Nucleus accumbens (tissue), 56 donors: ENCODE measurements at places on chromosomes 1 and 21.
A peak's percentile ranks its signal among the peaks of the same experiment; 100 is the strongest.

- DNase-seq: no peak
These were observed 35.5 kb upstream of the RUNX3 start for GRCh38 chr1:24965571-24965930.

DNA sequence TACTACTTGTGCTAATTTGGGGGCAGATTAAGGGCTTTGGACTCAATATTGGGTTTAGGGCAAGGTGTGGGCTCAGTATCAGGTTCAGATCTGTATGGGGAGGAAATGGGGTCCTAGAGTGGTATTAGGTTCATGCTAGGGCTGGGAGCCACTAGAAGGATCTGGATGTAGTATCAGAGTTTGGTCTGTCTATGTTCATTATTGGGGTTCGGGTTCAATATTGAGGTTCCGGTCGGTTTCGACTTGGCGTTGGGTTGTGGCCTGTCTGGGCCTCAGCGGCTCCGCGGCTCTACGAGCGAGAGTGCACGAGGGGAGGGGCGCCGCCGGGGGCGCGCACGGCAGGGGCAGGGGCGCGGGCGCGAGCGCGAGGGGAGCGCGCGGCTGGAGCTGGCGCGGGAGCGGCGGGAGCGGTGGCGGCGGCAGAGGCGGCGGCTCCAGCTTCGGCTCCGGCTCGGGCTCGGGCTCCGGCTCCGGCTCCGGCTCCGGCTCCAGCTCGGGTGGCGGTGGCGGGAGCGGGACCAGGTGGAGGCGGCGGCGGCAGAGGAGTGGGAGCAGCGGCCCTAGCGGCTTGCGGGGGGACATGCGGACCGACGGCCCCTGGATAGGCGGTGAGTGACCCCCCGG is at the start of gene PTPRF:
Gene PTPRF (plus strand): TSS at position 401 of the 624 bp plus-strand sequence. CDS start 14,193 bp downstream, outside the sequence.
- DNase-seq: peak; percentile 24

GRCh38 chr1:228242409-228242808 is 34.6 kb downstream of the OBSCN start:
- DNase-seq: no peak

DNA sequence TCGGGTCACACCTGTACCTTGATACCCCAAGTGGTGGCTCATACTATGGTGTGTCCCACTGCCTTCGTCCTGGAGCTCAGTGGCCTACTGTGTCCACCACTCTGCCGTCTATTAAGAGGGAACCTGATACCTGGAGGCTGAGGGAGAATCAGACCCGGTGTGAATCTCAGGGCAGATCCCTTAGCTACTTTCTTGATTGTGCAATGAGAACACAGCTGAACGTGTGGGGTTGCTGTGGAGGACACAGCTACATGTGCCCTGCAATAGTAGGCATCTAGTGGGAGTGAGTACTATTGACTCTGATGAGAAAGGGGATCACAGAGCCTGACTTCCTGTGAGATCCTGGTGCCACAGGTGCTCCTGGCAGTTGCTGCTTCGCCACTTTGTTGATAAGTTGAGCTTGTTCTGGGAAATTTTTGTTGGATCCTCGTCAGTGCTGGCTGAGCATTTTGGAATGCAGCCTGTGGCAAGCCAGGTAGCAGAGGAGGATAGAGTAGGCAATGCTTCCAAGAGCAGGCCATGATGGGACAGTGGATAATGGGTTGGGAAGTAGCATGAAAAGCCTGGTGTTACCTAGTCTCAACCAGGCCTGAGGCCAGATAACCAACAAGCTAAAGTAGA is 28.2 kb upstream of the MPZL1 start:
- no peak for DNase-seq

DNA sequence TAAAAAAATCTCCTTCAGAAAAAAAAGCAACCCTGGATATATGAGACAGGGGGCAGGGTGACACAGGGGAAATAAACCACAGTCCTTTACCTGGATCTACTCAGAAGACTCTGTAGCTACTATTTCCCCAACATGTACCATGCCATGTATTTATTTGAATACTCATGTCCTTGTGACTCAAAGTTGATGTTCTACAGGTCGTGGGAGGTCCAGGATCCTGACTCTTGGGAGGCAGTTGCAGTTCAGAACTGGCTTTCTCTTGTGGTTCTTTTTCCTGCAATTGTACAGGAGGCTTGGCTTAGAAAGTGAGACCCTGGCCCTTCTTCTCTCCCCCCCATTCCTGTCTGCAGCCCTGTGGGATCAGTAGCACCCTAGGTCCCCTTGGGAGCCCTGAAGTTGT is 5.8 kb upstream of the IL24 start:
- DNase-seq: no peak

DNA sequence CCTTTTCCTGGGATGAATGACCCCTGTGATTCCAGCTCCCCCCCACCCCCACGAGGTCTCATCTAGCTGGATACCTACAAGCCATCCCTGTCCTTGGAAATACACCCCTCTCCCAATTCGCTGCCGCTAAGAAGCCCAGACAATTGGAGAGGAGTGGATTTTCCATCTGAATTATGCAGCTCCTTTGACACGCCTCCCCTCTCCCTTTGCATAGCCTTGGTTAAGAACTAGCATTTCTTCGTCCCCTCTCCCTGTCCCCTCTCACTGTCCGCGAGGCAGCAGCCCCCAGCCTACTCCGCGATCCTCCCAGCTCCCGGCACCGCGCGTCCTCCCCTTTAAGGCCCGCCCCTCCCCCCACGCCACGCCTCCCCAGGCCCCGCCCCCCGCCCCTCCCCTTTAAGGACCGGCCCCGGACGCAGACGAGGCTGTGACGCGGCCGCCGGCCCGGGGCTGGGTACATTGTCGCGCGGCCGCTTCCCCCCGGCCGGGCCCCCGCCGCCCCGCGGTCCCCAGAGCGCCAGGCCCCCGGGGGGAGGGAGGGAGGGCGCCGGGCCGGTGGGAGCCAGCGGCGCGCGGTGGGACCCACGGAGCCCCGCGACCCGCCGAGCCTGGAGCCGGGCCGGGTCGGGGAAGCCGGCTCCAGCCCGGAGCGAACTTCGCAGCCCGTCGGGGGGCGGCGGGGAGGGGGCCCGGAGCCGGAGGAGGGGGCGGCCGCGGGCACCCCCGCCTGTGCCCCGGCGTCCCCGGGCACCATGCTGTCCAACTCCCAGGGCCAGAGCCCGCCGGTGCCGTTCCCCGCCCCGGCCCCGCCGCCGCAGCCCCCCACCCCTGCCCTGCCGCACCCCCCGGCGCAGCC is at the start of gene MAPKAPK2:
Gene MAPKAPK2 (plus strand): TSS at position 428 of the 856 bp plus-strand sequence. CDS start 325 bp downstream, at position 753.
- peak; percentile 75 for DNase-seq

DNA sequence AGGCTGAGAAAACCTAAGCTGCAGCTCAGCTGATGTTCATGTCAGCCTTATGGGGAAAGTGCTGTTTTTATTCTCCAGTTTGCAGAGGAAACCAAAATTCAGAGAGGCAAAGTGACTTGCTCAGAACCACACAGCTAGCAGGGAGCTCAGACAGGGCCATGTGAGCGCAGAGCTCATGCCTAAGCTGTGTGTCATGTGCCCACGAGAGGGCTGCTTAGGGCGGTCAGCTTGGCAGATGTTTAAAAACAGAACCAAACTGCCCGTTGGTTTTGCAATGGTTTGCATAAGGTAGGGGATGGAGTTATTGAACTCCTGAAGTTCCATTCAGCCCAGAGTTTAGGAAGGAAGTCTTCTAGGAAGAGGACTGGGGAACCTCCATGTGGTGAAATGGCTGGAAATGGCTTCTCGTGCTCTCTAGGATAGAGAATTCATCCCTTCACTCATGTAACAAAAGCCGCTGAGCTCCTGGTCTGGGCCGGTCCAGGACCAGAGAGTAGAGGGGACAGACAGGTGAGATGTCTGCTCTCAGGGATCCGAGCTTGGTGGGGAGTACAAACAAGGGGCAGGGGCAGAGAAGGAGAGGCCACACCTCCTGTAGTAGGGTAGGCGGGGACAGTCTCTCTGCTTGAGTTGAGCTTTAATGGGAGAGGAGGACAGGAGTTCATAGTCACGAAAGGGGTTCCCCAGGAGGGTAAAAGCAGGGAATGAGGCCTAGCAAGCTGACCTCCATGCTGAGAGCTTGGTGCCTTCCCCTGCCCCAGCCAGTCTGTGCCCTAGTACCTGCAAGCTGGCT is 46.9 kb downstream of the ARHGEF10L start:
- no peak for DNase-seq

DNA sequence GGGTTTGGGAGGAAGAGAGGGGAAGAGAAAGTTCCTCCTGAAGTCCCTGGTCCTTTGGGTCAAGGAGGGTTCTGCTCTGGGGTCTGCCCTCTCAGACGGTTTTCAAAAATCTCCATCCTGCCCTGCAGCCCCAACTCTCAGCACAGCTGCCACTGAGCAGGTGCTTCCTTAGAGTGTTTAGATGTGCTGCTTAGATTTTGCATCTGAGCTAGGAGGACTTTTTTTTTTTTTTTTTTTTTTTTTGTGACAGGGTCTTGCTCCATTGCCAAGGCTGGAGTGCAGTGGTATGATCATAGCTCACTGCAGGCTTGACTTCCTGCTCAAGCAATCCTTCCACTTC is 324.9 kb upstream of the POU3F1 start:
- no peak for DNase-seq

- no peak for DNase-seq
These were observed 258.9 kb upstream of the PROX1 start for GRCh38 chr1:213728593-213729536.

GRCh38 chr21:40680311-40680710 is 166.6 kb downstream of the DSCAM start:
- no peak for DNase-seq

GRCh38 chr1:203526130-203526529 is 32.2 kb downstream of the OPTC start:
- DNase-seq: no peak

- no peak for DNase-seq
These were observed 11.8 kb upstream of the ATF3 start for GRCh38 chr1:212596798-212597197.

GRCh38 chr1:110337704-110338308 is 1.4 kb upstream of the RBM15 start:
- DNase-seq: peak; percentile 20

- no peak for DNase-seq
These were observed 49.2 kb upstream of the C1orf198 start for GRCh38 chr1:230917284-230918135.

DNA sequence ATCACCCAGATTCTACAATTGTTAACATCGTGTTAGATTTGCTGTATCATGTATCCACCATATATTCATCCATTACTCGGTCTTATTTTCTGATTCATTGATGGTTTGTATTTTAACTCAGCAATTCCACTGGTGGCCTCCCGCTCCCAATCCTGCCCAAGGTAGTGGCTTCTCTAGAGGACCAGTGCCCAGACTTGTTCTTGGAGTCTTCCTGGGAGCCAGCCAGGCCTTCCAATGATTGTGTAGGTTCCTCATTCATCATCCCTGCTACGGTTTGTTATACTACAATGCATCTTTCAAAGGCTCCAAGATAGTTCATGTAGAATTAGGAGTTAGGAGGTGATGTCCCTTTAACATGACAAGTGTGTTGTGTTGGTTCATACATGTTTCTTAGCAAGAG is 451.1 kb downstream of the SETD4 start:
- no peak for DNase-seq

DNA sequence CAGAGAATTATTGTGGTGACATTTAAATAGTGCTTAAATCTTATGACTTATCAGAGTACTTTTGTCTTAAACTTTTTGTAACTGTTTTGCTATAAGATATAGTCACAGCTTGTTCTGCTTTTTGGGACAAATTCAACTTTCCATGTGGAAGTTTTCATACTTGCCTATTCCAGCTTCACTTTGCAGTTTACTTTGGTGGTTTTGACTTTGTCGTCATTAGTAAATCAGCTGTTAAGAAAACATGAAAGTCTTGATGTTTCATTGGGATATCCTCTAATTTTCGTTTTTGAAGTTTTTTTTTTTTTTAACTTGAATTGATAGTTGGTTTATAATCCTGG is 31.3 kb downstream of the SDCCAG8 start:
- DNase-seq: no peak

GRCh38 chr1:1171161-1171545 is 2.5 kb upstream of the TTLL10 start:
- no peak for DNase-seq

GRCh38 chr1:173162601-173163000 is 44.5 kb downstream of the TNFSF4 start:
- DNase-seq: no peak

GRCh38 chr1:1302006-1302430 is 5.7 kb downstream of the ACAP3 start:
- no peak for DNase-seq

DNA sequence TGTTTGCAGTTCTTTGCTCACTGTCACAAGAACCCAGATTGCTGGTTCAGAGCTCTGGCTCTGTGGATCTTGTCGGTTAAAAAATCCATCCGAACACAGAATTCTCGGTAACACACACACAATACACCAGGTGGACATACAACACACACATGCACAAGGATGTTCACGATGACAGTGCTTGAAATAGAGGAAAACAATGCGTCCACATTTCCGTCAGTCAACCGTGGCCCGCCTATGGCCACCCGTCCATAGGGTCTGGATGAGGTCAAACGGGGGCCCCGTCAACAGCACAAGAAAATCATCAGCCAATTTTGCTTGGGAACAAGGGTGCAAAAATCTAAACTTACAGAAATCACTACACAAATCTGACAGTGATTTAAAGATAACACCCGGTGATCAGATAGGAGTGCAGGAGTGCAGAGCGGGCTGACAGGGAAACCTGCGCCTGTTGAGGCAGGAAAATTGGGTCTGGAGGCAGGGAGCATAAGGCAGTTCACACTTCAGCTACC is 50.4 kb upstream of the SLC19A1 start:
- no peak for DNase-seq

DNA sequence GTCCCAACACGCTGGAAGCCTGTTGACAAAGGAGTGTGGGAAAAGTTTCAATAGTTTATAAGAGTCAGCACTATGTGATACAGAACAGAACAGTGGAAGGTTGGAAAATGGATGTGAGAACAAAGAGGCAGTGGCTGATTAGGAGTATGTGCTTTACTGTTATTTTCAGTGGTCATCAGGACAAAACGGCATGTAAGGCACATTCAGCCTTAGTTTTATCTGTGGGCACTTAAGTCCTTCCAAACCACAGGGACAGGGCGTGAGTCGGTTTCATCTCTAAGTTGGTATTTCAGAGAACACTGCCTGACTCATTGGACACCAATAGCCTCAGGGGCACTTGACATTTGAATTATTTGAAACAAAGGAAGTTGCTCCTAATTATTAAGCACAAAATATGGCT is 306.9 kb downstream of the ASTN1 start:
- no peak for DNase-seq

DNA sequence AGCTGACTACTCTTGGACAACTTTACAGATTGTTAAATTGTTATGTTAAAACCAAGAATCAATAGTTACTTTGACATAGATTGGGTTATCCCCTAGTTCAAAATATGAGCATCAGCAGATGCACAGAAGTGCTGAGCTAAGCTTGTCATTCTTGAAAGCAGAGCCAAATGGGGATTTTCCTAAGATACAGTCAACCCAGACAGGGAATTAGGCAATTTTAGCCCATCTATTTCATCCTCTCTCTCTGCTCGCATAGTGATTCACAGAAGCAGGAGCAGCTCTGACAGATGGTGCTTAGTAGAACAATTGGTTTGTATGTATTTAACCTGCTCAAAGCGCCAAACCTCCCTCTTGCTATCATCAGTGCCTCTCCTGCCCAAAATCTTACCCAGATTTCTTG is 27.9 kb upstream of the PRRC2C start:
- no peak for DNase-seq
